Hepatocyte (in vitro differentiated cells): ENCODE measurements at places on chromosomes 11 and 22.

DNA sequence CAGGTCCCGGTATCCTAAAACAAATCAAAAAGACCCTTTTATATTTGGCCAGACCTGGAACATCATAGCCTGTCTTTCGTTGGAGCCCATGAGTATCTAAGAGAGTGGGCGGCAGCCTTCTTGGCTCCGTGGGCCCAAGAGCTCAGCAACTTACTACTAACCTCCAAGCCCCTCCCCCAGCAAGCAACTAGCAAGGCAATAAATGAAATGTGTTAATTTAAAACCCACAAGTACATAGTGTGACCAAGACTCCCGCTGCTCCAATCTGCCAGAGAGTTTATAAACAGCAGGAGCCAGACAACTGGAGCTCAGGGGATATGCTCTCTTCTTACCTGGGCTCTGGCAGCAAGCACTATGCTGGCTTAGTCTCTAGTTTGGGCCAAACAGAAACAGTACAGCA is 40.8 kb upstream of the CYP2D6 start:
- H3K27ac ChIP-seq, result peak overlapping the region; percentile 86
- peaks cover 27% of the 10 kb centered on the region for H3K4me1 ChIP-seq
- no peaks in the 10 kb centered on the region for H3K27me3 ChIP-seq
- no peak overlapping the region for H3K4me3 ChIP-seq
- no peak for DNase-seq

- no peak overlapping the region for H3K4me3 ChIP-seq
- no peaks in the 10 kb centered on the region for H3K36me3 ChIP-seq
- no peaks in the 10 kb centered on the region for H3K27me3 ChIP-seq
- DNase-seq, result no peak
- H3K27ac ChIP-seq, result no peak overlapping the region
Observed at GRCh38 chr11:104490182-104490581, 326.2 kb upstream of the PDGFD start.

GRCh38 chr11:31847761-31848160 is 36.6 kb upstream of the PAX6 start:
- DNase-seq, result no peak
- H3K4me1 ChIP-seq, result no peaks in the 10 kb centered on the region
- H3K27me3 ChIP-seq, result peaks cover 29% of the 10 kb centered on the region
- H3K4me3 ChIP-seq, result no peak overlapping the region
- H3K36me3 ChIP-seq, result no peaks in the 10 kb centered on the region
- H3K27ac ChIP-seq, result no peak overlapping the region

DNA sequence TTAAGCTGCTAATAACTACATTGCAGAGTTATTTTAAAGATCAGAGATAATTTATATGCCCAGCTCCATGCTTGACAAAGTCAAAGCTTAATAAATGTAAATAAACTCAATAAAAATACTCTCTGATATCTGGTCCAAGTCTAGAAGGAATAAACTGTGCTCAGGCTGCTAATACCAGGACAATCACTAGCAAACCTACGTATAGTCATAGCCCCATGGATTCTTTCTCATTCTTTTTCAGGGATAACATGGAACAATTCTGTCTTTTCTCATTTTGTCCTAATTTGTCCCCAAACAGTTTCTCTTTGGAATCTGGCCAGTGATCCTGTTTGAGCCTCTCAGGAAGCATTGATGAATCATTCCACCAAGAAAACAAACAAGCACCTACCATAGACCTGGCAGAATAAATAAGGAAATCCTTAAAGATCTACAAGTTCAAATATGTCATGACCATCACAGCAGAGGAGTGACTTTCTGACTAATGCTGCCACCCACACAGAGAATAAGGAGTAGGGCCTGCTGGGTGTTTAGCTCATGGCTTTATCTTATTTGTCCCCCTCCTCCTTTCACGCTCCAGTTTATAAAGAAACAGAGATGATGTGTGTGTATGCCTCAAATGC is 14.1 kb upstream of the B3GNT6 start:
- H3K4me1 ChIP-seq, result no peaks in the 10 kb centered on the region
- no peaks in the 10 kb centered on the region for H3K27me3 ChIP-seq
- no peaks in the 10 kb centered on the region for H3K36me3 ChIP-seq
- no peak overlapping the region for H3K4me3 ChIP-seq

DNA sequence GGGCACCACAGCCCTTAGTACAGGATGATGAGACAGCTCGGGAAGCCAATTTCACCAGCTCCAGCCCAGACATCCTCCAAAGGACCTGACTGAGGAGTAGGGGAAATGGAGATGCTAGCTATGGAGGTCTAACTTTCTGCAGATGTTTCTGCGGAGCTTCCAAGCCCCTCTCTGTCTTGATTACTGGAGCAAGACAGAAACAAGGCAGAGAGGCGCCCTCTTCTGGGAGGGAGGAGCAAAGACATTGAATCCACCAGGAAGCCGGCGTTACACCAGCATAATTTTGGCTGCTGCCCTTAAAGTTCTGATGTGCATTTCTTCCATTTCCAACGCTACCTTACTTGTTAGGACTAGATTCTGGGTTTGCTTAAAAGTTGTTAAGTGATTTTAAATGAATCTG is 107.3 kb upstream of the HSD17B12 start:
- no peak overlapping the region for H3K4me3 ChIP-seq
- no peaks in the 10 kb centered on the region for H3K36me3 ChIP-seq
- peaks cover 96% of the 10 kb centered on the region for H3K27me3 ChIP-seq
- peaks cover 12% of the 10 kb centered on the region for H3K4me1 ChIP-seq
- no peak for DNase-seq

DNA sequence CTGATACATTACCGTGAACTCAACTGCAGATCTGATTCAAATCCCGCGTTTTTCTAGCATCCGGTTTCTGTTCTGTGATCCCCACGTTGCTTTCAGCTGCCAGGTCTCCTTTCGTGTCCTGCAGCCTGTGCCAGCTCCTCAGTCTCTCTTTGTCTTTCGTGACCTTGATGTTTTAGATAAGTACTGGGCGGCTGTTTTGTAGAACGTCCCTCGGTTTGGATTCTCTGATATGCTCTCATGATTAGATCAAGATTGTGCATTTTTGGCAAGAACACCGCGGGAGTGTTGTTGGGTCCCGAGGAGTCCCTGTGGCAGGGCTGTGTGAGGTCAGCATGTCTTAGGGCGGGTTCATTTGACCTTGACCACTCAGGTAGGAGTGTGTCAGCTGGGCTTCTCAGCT is 38.6 kb downstream of the KCNQ1 start:
- H3K4me1 ChIP-seq, result no peaks in the 10 kb centered on the region
- no peak for DNase-seq
- H3K27me3 ChIP-seq, result no peaks in the 10 kb centered on the region
- H3K27ac ChIP-seq, result no peak overlapping the region
